Stimulated activated CD4-positive, alpha-beta T cell treated with anti-CD3 and anti-CD28 coated beads, Interleukin-1b, Interleukin-23, amount 100 ng/mL, for 1 hour (primary cell): ENCODE measurements at places on chromosomes 5 and 9.

- no peak for DNase-seq
Measured at GRCh38 chr5:147559749-147560148, 49.9 kb upstream of the DPYSL3 start.

DNA sequence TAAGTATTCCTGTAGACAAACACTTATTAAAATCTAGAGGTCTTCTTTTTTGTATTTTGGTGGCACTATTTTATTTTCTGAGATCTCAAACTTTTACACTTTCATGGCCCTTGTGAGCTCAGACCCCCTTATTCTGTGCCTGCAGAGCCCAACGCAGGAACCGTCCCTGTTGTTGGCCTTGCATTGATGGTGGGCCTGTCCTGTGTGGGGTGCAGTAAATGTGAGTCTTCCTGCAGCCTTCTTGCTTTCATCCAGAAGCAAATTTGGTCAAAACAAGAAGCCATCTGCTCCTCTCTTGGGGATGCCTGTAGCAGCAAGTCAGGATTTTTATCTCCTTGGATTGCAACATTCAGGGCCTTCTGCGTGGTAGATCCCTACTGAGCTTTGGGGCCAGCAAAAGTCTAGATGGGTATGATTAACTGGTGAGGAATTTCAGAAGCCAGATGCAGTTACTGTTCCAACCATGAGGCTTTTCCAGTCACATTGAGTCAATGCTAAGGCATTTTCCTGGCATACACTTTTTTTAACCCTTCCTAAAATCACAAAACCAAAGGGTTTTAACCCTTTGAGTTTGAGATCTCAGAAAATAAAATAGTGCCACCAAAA, 31.7 kb downstream of the BASP1 start:
- no peak for DNase-seq

DNA sequence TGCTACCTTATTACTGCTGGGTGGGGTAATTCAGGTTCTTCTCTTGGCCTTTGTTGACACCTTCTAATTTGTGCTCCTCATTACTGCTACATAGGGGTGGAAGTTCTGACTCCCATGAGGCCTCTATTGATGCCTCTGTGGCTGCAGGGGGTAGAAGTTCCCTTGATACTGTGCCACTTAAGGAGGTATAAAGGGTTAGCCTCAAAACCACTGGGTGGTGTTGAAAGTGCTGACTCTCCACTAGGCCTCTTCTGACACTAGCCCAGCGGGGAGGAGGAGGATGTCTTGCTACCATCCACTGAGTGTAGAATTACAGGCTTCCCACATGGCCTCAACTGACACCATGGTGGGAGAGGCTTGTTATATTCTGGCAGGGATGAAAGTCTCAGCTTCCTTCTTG, 36.7 kb upstream of the CCDC112 start:
- DNase-seq, result no peak

DNA sequence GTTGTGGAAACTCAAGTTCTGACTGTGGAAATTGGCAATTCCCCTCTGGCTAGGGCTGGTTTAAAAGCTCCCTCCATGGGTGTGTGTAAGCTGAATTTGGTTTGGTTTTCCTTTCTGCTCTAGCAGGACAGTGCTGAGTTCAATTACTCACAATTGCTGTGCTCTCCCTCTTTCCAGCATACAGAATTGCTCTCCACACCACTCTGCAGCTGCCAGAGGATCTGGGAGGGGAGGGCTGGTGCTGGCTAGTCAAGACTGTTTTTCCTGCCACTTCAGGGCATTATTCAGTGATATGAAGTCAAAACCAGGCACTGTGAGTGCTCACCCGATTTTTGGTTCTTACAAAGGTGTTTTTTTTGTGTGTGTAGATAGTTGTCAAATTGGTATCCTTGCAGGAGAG, 336.9 kb upstream of the SLC24A2 start:
- no peak for DNase-seq

DNA sequence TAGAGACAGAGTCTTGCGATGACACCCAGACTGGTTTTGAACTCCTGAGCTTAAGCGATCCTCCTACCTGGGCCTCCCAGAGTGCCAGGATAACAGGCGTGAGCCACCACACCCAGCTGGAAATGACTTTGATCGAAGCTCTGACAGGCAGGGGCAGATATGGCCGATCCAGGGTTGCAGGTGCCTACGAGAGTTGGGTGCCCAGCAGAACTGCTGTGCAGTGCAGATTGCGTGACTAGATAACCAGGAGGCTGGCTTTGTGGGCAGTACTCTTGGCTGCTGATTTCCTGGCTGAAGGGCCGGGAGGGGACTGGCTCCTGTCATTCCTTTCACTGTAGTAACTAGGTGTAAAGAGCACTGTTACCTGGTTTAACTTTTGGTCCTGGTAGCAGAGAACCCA, 11.8 kb downstream of the TBC1D13 start:
- DNase-seq, result no peak

- no peak for DNase-seq
Measured at GRCh38 chr5:176901260-176902101, 2.3 kb upstream of the HK3 start.

DNA sequence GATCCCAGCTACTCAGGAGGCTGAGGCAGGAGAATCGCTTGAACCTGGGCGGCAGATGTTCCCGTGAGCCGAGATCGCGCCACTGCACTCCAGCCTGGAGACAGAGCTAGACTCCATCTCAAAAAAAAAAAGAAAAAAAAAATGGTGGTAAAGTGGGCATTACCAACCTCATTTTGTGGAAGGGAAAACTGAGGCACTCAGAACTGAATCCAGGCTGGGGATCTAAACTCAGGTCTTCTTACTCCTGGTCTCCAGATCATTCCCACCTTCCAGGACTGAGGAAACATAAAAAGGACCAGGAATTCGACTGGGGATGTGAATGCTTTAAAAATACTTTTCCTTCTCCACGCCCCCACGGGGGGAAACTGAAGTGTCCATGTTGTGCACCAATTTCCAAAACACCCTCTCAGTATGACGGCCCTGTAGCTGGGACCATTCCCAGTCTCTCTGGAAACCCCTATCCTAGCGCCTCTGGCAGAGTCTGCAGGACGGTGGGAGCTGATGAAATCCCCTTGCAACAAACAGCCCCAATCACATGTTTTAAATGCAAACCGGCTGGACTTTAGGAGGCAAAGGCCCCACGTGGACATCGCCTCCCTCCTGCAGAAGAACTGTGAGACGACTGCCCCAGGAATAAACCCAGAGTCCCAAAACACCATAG, 8.9 kb upstream of the AKNA start:
- no peak for DNase-seq

DNA sequence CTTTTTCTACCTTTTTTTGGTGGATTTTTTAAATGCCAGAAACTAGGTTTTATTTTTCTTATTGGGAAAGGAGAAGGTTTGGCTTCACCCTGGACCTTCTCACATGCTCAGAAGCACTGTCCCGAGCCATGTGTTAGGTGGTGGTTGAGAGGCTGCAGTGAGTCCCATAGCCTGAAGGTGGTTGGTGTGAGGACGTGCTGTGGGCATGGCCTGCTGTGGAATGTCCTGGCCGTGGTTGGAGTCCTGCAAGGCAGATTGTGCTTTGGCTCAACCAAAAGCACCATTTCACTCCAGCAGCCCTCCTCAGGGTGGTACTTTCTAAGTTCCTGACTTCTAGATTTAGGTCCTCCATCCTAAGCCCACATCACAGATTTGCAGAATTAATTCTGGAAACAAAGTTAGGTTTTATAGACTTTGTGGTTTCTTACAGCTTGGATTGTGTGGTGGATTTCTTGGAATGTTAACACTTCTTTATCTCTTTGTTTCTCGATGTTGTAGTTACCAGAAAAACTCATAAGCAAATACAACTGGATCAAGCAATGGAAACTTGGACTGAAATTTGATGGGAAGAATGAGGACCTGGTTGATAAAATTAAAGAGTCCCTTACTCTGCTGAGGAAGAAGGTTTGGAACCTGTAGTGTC, 22.6 kb downstream of the OTULIN start:
- no peak for DNase-seq

- DNase-seq, result no peak
Measured at GRCh38 chr5:126948011-126948355, 82.4 kb downstream of the MARCHF3 start.

DNA sequence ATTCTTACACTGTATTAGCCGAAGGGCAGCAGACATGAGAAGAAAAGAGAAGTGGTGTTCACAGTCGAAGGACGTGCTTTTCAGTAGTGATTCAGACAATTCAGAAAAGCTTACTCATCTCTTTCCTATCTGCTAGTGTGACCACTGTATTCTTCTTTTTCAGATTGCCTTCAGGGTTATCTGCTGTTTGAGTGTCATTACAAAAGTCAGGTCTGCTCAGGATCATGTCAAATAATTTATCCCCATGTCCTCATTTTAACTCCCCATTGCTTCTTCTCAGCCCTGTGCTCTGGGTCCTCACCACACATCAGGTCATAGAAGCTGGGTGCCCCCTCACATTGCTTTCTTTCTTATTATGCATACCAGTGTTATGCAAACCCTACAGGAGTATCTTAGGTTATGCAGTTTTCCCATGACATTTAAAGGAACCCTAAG, 394.0 kb downstream of the CETN3 start:
- DNase-seq, result no peak

DNA sequence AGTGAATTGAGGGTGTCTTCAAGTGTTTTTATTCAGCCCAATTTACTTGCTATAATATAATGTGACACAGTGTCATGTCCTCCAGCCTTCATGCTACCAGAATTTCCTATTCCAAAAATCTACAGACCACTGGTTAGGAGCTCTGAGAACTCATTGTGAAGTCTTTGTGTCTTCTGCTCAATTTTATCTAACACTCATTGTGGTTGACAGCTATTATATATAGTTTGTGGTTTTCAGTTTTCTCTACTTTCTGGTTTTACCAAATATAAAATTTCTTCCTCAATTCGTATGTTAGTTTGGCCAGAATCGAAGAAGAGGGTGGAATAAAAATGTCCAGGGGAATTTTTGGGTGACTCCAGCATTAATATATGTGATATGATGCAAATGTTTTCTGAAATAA, 509.3 kb upstream of the NUDT12 start:
- DNase-seq, result no peak

GRCh38 chr9:32278991-32279390, 105.5 kb upstream of the ACO1 start:
- no peak for DNase-seq

DNA sequence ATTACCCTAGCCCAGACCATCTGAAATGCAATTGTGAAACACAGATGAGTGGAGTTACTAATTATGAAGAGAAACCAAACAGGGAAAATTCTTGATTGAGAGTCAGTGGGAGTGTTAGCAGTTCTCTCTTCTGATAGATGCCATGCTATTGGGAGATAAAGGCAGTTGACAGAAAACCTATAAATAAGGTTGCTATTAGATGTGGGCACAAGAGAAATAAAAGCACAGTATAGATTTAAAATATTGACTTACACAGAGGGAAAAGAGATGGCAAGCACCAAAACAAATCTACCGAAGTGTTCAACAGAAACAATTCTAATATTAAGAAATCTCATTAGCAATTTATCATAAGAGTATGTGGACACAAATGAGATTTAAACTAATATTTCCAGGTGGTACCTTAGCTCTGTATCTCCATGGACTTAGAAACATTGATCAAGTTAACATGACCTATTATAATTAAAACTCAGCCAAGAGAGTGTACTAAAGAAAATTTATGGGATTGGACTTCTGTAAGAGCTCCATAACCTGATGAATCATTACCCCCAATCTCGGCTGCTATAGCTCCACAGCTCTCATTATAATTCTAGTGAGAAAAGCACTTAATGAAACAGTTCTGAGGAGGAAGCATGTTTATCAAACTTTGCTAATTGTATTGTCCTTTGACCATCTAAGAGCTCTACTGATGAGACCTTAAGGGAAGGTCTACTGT, 665.0 kb upstream of the RIOK2 start:
- no peak for DNase-seq

DNA sequence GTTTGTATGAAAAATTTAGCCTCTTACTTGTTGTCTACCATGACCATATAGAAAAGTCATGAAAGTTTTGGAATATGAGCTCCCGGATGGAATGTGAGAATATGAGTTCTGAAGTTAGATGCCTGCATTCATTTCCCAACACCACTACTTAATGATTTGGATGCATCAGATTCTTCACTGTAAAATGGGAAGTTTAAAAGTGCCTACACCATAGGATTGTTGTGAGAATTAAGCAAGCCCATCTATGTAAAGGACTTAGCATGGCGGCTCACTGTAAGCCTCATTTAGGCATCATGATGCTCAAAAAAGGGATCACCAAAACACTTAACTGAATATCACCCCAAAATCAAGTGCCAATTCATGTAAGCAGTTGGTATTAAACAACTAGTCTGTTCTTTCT, 177.3 kb downstream of the RAB3C start:
- no peak for DNase-seq

DNA sequence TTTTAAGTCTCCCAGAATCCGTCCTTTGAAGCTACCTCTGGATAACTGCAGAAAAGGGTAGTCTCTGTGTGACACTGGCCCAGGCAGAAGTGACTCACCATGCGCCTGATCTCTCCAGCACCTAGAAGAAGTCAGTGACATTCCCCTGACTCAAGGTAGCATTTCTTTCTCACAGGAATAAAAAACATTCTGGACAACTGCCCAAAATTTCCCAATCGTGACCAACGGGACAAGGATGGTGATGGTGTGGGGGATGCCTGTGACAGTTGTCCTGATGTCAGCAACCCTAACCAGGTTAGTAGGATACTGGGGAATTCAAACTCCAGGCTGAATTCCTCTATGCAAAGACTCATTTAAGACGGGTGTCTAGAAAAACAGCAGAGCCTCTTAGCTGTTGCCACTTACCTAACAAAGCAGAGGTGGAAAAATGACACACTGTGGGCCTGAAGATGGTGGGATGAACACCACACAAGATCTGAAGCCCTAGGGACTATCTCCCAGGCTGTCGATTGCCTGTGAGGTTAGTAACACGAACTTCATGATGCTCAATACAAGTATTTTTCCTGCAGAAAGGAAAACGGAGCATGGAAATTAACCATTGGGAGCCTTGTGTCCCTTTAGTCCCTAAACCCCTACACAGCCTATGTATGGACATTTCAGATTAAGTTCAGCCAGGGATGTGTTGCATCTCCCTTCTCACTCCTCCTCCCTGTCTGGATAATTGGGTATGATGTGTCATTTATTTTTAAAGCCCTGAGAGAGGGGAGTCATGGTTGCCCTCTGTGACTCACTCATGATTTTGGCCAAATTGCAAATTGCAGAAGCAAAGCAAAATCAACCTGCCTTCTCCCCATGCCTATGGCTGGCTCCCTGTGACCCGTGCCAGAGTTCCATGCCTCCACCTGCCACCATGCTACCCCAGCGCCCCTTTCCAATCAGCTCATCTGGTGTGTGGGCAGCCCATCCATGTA, 37.2 kb downstream of the THBS4 start:
- no peak for DNase-seq

GRCh38 chr9:22863106-22863505, 416.5 kb downstream of the DMRTA1 start:
- no peak for DNase-seq
